Testis (tissue), 5 donors: ENCODE measurements at places on chromosomes 3 and 15. TPM values are rescaled to one million over a fixed set of nuclear protein-coding genes. Genes with fewer than 3 reads are reported as not detected.

GRCh38 chr3:52798978-52799476, 4.4 kb downstream of the ITIH3 start:
- DNase-seq = peak; percentile 32

FBXL2 gene
- total RNA-seq = 24.8 TPM

DNA sequence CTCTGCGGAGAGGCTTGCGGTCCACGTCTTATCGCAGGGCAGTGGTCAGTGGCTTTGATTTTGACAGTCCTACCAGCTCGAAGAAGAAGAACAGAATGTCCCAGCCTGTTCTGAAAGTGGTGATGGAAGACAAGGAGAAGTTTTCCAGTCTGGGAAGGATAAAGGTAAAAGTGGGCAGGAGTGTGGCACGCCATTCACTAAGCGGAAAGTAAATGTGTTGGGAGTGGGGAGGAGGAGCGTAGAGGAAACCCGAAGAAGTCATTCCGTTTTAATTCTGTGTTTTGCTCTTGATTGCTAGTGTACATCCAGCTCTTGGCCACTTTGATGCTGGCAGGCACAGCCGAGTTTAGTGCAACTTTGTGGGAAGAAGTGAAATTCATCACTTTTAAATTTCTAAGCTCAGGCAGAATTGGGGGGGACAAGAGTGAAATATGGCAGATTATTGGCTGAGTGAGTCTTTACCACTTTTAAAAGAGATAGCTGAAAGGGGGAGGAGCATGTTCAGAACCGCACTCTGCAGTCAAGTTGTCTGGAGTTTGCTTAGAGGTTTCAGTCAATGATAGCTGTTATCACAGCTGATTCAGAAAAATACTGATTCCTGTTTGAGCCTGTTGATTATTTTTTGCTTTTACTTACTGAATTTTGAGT, 1.8 kb downstream of the ARHGEF26 start:
- DNase-seq = peak; percentile 21

SLCO2A1 gene
- total RNA-seq = 2.5 TPM

DNA sequence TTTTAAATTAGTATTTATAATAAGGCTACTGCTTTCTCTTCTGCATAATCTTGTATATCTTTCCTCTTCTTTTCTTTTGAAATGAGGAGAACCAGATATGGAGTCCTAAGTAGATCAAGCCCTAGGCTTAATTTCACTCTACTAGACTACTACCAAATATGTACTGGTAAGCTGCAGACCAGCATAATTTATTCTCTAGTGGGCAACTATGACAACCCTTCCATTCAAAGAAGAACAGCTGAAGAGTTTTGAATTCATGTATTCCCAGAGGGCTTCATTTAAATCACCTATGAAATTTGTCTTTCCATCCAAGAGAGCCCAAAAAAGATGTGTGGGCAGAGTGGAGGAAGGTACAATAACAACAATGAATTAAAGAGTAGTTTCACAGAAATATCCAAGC, 10.0 kb downstream of the RAD18 start:
- no peak for DNase-seq

DNA sequence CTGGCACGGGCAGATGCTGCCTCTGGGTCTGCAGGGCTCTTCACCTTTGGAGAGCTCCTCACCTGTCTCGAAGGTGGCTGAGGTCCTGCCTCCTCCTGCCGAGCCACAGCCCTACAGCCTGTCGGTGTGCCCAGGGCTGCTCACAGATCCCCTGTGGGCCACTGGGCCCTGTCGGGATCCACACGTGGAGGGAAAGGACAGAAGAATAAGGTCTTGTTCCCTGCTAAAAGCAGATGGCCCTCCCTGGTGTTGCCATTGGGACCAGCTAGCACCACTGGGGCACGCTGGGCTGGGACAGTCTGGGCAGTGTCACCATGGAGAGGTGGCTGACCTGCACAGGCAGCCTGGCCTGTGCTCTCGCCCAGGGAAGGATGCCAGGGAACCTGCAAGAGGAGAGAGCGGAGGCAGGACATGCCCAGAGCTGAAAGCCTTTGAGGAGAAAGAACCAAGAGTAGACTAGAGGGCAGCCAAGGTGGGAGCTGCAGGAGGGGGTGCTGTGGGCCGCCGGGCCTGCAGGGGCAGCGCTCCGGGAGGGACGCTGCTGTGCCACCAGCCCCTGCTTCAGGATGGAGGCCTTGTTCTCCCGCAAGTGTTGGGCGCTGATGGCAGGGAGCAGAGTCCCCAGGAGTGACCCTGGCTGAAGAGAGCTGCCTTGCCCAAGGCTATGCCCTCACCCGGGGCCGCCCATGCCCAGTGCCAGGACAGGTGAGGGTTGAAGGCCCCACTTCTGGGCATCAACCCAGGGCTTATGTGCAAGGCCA, 210.2 kb downstream of the XXYLT1 start:
- no peak for DNase-seq

MYEF2 gene
- 93.8 TPM for total RNA-seq

C2CD4A gene
- 0.12 TPM for total RNA-seq

USP13 gene
- total RNA-seq = 50.3 TPM

DNA sequence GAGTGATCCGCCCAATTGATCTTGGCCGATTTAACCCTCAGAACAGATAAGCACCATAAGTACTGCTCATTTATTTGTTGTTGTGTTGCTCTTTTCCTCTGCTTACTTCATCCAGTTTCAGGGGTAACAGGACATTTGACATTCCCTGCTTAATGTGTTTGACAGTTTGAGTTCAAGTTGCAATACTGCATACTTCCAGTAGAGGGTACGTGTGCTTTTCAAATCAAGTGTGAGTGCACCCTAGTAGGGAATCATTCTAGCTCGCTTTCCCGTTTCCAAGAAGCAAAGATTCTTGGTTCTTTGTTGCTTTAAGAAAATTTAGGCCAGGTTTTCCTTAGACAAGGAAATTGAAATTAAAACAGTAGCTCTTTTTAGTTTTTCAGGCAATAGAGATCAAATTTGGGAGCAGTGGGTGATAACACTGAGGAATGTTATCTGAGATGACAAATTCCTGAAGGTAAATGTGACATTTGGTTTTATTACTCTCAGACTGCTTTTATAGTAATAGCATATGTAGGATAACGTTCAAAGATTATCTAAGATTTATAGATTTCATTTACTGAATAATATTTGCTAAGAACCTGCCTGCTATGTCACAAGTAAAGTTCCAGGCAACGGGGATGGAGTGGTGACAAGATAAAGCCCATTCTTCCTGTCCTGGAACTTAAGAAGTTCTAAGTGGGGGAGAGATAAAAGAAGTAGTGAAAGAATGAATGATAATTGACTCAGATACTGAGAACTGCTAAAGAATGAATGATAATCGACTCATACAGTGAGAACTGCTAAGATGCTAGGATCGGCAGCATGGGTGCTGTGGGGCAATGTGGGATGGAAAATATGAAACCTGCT, 73.3 kb downstream of the SYNPR start:
- DNase-seq = no peak

HTR3E gene
- total RNA-seq = 0.63 TPM

- peak; percentile 39 for DNase-seq
These were observed 641 bp downstream of the ACVR2B start for GRCh38 chr3:38454178-38454883.

DNA sequence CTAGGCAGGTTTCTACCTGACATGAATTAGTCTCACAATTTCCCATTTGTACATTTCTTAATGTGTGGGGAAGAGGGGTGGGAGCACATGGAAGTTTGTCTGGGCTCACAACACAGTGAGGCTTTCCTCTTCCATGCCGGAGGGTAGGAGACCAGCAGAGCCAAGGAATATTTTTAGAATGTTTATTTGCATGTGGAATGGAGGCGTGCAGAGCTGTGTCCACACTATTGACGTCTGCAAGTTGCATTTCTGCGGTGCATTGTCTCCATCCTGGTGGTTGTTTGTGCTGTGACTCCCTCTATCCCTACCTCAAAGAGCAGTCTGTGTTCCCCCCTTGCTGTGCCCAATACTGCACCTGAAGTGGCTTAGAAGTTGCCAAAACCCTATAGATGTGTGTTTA, 103.1 kb upstream of the LRTM1 start:
- no peak for DNase-seq

WDR82 gene
- 76.1 TPM for total RNA-seq

- DNase-seq = no peak
These were observed 102.7 kb downstream of the TBC1D5 start for GRCh38 chr3:17639765-17640164.

EBLN2 gene
- total RNA-seq = 10.5 TPM

DNA sequence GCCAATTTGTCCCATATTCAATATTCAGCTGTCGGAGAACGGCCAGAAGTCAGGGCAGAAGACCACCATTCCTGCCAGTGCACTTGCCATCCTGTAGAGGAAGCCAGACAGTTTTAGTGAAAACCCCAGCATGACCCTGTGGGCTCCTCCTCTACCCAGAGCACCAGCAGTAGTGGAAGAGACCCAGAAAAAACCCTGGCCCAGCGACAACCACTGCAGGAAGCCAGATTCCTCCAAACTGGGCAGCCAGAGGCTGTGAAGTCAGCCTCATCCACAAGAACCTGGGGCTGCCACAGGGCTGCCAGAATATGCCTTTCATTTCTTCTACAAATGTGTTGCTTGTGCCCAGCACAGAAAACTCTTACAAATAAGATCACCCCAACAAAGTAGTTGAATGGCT, 67.3 kb downstream of the HMCES start:
- DNase-seq = no peak

DNA sequence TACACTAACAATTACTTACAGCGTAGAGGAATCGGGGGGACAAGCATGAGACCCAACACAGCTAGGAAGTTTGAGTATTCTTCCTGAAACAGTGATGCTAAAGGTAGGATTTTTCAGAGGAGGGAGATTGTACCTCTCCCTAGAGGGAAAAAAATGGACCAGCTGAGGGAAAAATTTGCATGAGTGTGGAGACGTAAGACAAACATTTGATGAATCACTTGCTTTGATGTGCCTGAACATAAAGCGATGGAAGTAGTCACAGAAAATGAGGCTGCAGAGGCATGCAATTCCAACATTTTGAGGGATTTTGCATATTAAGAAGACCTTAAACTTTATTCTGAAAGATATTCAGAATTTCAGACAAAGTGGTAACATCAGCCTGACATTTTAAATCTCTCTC, 102.2 kb downstream of the COL6A6 start:
- DNase-seq = no peak

DNA sequence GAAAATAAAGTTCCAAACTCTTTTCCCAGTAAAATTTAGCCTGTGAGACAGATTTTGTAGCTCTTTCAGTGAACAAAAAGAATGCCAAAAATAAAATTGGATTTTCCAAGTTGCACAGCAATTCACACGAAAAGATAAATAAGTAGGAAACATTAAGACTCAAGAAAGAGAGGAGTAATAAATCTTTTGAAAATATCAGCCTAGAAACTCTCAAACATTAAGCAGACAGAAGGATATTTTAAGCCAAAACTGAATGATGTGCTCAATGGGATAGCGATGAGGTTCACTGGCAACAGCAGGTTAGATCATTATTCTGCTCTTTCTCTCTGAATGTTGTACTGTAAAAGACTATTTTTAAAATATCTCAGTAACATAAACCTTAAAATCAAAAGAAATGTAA, 115.0 kb downstream of the STAG1 start:
- DNase-seq = no peak

DNA sequence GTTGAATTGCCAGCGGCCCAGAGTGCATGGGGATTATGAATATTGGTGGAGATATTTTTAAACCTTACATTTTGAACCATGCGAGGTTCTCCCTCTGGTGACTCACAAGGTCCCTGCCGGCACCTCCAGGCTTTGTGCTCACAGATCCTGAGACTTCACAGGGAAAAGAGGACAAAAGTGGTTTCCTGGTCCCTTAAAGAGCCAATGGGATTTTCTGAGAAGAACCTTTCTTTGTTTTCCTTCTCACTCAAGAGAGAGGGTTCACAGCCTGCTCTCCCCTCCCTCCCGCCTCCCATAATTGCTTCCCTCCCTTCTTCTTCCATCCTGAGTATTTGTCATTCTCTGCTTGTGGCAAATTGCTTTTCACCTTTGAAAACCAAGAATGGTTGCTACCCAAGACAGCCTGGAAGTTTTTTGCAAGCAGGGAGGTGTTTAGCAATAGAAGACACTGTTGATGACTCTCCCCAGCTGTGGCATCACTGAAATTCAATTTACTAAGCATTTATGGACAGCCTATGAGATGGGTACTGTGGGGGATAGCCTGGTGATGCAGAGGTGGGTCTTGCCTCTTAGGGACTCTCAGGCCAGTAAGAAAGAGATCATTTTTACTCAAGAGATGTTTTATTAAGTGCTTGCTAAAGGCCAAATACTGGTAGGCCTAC, 76.6 kb downstream of the CPN2 start:
- peak; percentile 17 for DNase-seq

DNA sequence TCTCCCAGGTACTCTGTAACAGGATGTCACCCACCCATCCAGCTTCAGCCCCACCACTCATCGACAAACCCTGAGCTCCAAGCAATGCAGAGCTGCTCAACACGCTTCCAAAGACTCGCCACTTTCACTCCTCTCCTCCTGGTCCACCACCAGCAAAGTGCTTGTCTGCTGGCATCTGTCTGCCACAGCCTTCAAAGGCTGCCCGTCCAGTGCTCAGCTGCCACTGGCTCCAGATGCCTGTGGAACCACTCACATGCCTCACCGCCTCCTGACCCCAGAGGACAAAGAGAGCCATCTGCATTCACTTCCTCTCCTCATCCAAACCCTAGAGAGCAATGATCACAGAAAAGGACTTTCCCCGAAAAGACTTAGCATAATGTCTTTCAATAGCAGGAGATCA, 109.5 kb upstream of the OCA2 start:
- no peak for DNase-seq

- no peak for DNase-seq
These were observed 327.3 kb upstream of the TLE3 start for GRCh38 chr15:70424937-70425411.

TICRR gene
- 8.4 TPM for total RNA-seq

- no peak for DNase-seq
These were observed 71.3 kb upstream of the THSD4 start for GRCh38 chr15:71044006-71044405.

INKA1 gene
- total RNA-seq = 5.1 TPM

GRCh38 chr15:83747718-83748110, 93.8 kb downstream of the ADAMTSL3 start:
- no peak for DNase-seq

- DNase-seq = no peak
These were observed 23.7 kb downstream of the STAG1 start for GRCh38 chr3:136728473-136728872.

GRCh38 chr3:13233487-13234485, 160.6 kb upstream of the IQSEC1 start:
- no peak for DNase-seq

GRCh38 chr15:90751300-90751825, 34.2 kb downstream of the BLM start:
- no peak for DNase-seq

GRCh38 chr3:129983561-129983960, 9.0 kb downstream of the TRH start:
- no peak for DNase-seq

- peak; percentile 26 for DNase-seq
These were observed 61.0 kb downstream of the TMEM44 start for GRCh38 chr3:194572143-194572789.
